ENCODE measurements at places on chromosomes 2 and 18. TPM values are rescaled to one million over a fixed set of nuclear protein-coding genes. Genes with fewer than 3 reads are reported as not detected.

HOXD10 gene
- total RNA-seq = not detected

IL36B gene
- not detected for total RNA-seq

GNLY gene
- total RNA-seq = 75.5 TPM

ZNF396 gene
- 0.50 TPM for total RNA-seq

FHL2 gene
- 3.6 TPM for total RNA-seq

CWC22 gene
- total RNA-seq = 24.0 TPM
